Endodermal cell (in vitro differentiated cells): ENCODE measurements at places on chromosomes 7 and 10. TPM values are rescaled to one million over a fixed set of nuclear protein-coding genes. Genes with fewer than 3 reads are reported as not detected.
A peak's percentile ranks its signal among the peaks of the same experiment; 100 is the strongest.

Gene HABP2
- 1.4 and 1.6 TPM in 2 replicates for total RNA-seq

Gene NAMPT
- 106 and 111 TPM in 2 replicates for total RNA-seq

GRCh38 chr7:77696643-77697534, 630 bp downstream of the RSBN1L start:
- peak; percentile 82 for DNase-seq

DNA sequence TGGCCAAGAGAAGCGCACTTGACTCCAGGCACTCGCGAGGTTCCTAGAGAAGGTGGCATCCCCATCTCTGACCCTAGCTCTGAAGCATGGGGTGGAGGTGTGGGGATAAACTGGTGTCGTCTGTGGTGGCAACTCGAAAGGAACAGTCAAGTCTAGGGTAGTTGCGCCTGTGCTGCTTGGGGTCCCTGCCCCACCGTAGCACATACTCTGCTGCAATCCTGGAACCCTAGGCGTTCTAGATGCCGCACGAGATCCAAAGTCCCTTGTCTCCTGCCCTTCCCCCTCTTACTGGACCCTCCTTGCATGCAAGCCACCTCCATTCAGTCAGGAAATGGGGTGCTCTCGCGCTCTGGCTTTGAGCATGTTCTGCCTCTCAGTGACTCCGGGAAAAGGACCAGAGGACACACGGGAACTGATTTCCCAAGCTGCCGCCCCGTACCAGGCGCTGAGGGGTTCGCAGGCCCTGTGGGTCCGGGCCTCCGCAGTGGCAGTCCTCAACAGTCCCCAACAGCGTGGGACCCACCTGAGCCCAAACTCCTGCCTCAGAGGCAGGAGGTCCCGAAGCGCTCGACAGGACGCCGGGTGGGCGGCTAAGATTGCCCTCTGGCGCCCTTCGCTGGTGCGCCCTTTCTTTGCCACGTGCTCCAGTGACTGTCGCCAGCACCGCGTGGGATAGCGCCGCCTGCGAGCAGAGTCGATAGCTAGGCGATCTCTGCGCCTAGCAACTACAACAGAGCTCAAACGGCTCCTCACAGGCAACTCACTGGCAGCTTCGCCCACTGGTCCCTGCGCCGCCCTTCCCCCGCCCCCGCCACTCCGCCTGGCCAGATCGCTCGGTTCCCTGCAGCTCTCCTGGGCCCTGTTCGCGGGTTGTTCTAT, 452.0 kb downstream of the REEP3 start:
- peak; percentile 52 for DNase-seq

Gene STYXL1
- 63.4 and 72.0 TPM in 2 replicates for total RNA-seq

Gene PILRB
- total RNA-seq: 39.6 and 51.9 TPM in 2 replicates

DNA sequence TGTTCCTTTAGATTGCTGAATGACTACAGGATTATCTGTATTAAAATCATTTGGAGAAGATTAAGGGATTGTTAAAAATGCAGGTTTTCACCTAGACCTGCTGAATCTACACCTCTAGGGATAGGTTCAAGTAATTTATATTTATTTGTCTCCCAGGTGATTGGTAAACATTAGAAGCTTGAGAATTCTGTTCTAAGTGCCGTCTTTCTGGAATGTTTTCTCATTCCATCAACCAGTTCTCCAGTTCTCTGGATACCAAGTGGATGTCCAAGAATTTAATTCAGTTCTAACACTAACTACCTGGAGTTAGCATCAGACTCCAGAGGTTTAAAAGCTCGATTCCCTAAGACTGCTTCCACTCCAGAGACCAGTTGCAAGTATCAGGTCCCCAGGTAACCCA, 110.9 kb downstream of the PRTFDC1 start:
- no peak for DNase-seq

Gene SLC13A1
- not detected in 2 replicates for total RNA-seq

- no peak for DNase-seq
Observed at GRCh38 chr10:91385306-91386085, 24.6 kb upstream of the HECTD2 start.

DNA sequence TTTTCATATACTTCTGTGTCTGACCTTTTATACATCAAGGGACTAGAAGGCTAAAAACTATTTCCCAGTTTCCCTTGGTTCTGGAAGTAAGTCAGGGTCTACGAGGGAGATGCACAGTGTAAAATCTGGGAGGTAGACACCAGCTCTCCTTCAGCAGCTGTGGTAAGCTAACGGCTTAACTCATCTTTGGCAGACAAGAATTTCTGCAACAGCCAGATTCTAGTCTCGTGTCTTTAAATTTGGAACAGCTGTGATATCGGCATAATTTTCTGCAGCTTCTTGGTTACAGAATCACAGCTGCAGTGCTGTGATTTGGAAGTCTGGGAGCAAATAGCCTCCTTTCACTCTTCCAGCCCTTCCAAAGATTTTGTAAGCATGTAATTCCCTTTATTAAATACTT, 37.4 kb upstream of the ABCB4 start:
- DNase-seq: no peak

Gene CYP26A1
- 761 and 857 TPM in 2 replicates for total RNA-seq

GRCh38 chr10:110498087-110498981, 627 bp downstream of the DUSP5 start:
- DNase-seq: peak; percentile 78

DNA sequence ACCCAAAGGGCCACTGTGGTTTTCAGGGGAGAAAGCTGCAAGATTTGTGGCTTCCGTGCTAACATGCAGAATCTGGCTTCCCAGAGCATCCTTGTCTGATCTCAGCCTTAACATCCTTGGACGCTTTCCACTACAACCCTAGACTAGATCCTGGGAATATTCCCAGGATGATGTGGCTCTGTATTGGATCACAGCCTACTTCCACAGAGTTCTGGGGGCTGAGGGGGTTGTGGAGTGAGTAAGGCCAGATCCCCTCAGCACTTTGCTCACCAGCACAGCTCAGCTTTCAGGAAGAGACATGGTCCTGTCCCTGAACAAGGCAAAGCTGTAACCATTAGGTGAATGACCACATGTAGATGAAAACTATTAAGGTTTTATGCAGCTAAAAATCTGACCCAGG, 241.3 kb upstream of the MYO3A start:
- no peak for DNase-seq

- peak; percentile 94 for DNase-seq
Observed at GRCh38 chr10:126561294-126561920, 109.1 kb downstream of the C10orf90 start.

GRCh38 chr7:32948202-32948601, 9.0 kb upstream of the FKBP9 start:
- DNase-seq: peak; percentile 57

Gene CACNB2
- 1.9 to 3.3 TPM (median 2.2 TPM) in 3 replicates for total RNA-seq

DNA sequence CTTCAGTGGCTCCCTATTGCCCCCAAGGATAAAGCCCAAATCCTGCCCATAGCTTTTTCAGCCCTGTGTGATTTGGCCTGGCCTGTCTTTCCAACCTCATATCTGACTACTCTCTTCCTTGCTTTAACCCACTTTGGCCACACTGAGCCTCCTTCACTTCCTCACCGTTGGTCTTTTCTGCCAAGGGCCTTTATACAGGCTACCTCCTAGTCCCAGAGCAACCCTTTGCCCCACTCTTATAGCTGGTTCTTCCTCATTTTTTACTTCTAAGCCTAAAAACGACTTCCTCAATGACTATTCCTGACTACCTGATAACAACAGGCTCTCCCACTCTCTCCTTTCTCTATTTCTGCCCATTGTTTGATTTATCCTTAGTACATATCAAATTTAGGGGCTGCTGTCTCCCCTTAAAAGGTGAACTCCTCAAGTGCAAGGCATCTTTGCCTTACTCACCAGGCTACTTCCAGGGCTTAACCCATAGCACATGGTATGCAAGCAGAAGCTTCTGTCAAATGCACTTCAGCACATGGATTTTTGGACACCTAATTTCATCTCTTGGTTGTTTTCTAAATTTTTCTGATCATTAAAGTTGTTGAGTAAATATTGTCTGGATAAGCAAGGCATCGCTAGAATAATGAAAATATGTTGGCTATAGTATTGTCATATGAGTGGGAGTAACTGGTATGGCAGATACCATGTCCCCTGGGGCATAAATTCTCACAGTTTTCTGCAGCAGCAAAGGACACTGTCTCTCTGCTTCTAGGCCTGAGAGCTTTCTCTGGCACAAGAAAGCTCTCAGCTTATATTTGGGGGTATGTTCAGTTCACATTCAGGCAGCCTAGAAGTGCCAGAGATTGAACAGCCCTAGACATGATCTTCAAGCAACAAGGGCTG, 201.5 kb upstream of the GPR26 start:
- DNase-seq: no peak

- DNase-seq: no peak
Observed at GRCh38 chr7:26627891-26628341, 236.5 kb downstream of the SKAP2 start.

Gene MYL10
- total RNA-seq: not detected in 3 replicates

GRCh38 chr10:80154978-80155695, 22.6 kb downstream of the PLAC9 start:
- no peak for DNase-seq

GRCh38 chr7:78311181-78311580, 512.6 kb downstream of the PHTF2 start:
- DNase-seq: no peak

GRCh38 chr10:75538144-75538543, 106.7 kb downstream of the LRMDA start:
- peak; percentile 64 for DNase-seq

DNA sequence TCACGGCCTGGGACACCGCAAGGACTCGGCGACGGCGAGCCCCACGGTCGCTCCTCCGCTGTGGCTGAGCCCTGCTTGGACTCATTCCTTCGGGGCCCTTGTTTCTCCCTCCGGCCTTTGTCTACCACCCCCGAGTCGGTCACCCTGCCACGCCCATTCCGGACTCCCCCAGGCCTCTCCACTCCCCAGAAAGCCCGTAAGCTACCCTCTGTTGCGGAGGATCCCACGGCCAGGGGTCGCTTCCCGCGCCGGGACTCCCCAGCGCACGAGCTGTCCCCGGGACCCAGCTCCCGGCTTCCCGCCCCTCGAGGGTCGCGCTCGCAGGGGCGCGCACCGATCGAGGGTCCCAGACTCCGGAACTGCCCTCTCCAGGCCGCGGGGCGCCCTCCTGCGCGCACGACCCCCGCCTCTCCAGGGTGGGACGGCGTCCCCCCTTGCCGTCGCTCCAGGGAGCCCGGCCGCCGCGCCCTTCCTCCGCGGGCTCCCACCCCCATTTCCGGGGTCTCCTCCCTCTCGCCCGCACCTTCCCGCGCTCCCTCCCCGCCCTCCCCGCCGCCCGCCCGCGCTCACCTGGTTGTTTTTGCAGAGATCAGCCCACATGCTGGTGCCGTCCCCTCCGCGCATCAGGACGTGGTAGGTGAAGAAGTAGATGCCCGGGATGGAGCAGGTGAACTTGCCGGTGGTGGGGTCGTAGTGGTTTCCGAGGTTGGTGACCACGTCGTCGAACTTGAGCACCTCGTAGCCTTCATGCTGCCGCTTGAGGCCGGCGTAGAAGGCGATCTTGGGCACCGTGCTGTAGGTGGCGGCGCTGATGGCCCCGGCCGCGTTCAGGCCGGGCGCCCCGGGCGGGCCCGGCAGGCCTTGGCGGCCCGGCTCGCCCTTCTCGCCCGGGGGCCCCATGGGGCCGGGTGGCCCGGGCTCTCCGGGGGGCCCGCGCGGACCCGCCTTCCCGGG, 1.5 kb downstream of the C1QL3 start:
- peak; percentile 75 for DNase-seq
